ENCODE measurements at places on chromosomes 5 and 9. TPM values are rescaled to one million over a fixed set of nuclear protein-coding genes. Genes with fewer than 3 reads are reported as not detected.

DNA sequence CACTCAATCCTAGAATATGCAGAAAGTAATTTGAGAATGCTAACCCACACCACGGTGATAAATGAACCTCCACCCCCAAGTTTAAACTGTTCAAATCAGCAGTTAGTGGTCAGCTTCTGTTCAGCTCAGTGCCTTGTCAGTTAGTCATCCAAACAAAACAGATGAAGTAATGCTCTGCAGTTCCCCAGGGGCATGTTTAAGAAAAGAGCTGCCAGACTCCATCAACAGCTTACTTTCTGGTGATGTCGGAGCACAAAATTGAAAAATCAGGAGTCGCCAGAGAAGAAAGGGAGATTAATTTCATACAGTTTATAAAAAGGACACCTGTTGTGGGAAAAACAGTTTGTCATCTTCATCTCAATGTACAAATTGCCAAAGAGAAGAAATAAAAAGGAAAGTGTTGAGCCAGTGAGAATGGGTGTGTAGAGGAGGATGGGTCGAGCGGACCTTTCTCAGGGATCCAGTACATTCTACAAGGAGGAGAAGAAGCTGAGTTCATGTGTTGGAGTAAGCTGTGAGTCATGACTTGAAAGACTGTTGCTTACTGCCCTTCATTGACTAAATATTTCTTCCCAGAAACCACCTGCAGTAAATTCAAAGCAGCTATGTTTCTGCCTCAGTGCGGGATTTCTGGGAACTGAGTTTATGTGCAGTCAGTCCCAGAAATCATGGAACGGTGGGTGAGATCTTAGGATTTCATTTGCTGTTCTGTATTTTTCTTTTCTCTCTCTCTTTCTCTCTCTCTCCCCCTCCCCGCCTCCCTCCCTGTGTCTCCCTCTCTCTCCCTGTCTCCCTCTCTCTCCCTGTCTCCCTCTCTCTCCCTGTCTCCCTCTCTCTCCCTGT lies 13.7 kb downstream of the TRIO start:
- no peak for DNase-seq

DNA sequence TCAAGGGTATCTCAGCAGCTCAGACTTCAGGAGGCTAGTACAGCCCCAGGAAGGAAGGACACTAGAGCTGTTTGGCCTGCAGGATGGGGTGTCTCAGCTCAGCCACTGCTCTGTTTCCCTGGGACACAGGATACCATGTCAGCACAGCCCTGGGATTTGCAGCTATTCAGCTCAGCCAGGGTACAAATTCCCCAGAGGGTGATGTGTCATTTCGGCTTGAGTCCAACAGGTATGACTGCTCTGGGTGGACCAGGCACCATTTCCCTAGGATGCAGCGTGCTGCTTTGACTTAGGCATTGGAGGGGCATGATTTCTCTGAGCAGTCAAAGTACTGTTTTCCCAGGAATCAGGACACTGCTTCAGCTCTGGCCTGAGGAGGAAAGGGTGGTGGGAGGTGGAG lies 130.1 kb downstream of the ARSB start:
- no peak for DNase-seq

DNA sequence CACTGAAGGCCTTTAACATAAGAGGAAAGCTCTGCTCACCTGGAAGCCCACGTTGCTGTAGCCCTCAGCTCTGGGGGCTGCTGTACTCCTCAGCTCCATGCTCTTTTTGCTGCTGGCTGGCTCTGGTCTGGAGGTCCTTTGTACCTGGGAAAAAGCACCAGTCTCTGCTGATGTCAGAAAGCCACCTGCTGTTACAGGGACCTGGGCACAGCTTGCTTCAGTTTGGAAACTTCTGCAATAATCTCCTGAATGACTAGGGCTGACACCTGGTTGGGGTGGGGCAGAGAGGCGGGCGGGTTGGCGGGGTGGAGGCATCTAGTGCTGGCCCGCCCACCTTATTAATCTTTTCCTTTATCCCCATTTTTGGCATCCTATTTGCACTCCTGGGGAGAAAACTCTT lies at the start of gene SLC28A3:
Gene SLC28A3, minus strand, starts transcription at position 224 of the 400 bp plus-strand sequence. Its CDS starts 125 bp downstream, at position 99.
- no peak for DNase-seq

- DNase-seq: peak; percentile 32
Observed at GRCh38 chr5:155004138-155004744, 9.3 kb upstream of the KIF4B start.

DNA sequence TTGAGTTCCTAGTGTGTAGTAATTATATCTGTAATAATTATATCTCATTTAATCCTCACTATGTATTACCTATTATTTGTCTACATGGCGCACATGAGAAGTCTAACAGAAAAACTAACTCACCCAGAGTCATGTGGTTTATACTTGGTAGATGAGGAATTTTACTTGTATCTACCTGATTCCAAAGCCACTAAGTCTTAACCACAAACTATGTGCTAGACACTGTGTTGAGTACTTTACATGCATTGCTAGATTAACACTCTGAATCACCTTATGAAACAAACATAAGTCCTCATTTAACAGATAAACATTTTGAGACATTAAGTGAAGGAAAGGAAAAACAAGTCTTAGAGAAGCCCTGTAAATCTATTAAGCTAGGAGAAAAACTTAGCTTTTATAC lies 404.8 kb downstream of the TLR4 start:
- DNase-seq: no peak

DNA sequence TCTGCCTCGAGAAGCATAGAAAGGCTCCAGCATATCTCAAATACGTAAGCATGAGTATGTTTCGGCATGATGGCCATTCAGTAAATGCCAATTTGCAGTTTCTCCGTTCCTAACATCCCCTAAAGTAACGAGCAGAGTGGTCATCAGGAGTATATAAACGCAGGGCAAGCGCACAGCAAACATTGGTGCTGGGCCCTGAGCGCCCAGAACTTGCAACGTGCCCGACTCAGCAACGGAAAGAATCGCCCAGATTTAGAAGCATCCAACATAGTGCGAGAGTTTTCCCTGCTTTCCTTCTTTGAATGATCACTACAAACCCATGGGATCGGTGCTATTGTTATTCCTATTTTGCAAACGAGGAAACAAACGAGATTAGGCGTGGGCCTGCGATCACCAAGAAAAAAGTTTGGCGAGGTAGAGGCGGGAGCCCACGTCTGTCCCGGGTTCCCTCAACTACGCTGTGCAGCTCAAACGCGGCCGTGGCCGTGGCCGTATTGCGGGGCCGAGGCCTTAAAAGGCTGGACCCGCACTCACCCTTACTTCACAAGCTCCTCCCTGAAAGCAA lies 505 bp downstream of the RPS14 start:
- no peak for DNase-seq

DNA sequence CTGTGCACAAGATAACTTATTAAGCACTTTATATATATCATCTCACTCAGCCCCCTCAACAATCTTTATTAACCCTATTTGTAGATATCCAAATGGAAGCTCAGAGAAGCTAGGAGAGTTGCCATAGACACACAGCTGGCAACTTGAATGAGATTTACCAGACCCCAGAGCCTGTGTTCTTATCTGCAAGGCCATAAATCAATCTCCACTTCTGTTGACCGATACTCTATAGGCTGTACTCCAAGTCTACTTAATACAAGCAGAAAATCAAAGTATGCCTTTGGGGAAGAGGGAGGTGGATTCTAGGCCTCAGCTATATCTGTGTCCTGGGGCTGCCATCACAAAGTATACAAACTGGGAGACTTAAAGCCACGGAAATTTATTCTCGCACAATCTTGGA lies 6.0 kb upstream of the IL9 start:
- DNase-seq: no peak

- no peak for DNase-seq
Observed at GRCh38 chr9:120161776-120162175, 418.2 kb downstream of the CDK5RAP2 start.

GRCh38 chr5:60959156-60959555 lies 14.2 kb downstream of the NDUFAF2 start:
- no peak for DNase-seq

- no peak for DNase-seq
Observed at GRCh38 chr9:100196215-100196614, 97.2 kb downstream of the INVS start.

DNA sequence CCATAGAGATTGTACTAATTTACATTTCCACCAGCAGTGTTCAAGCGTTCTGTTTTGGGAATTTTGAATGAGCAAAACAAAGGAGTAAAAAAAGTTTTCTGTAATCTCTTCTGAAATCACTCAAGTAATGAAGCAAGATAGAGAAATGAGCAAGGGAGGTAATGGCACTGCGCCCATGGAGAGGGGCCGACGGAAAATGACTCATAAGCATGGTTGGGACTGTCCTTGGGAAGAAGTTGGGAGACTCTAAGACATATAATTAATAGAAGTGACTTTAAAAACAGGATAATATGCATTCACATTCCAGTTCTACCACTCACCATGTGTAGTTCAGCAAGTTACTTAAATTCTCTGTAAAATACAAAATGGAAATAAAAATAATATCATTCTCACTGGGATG lies 62.5 kb upstream of the C5orf46 start:
- no peak for DNase-seq

SWI5 gene
- total RNA-seq: 14.3 TPM

SLC28A3 gene
- total RNA-seq: 0.06 TPM

SEC16A gene
- 88.0 TPM for total RNA-seq

PLAC8L1 gene
- total RNA-seq: not detected
